ENCODE measurements at places on chromosomes 2 and 18.

DNA sequence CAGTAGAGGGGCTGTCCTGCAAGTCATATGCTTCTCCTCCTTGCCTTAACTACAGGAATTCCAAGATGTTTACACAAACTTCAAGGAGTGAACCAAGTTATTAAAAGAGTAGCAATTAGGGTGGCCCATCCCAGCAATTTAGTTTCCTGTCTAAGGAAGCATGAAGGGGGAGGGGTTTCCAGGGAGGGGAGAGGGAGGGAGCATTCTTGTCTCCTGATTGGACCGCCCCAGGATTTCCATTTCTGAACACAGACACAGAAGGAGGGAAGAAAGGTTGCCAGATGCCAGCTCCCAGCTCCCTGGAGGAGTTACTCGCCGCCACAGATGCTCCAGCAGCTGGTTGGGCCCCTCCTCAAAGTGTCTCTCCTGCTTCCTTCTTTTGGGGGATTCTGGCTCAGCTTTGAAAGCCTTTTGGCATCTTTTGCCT is 107.6 kb downstream of the TRIB2 start:
- DNase-seq = no peak

DNA sequence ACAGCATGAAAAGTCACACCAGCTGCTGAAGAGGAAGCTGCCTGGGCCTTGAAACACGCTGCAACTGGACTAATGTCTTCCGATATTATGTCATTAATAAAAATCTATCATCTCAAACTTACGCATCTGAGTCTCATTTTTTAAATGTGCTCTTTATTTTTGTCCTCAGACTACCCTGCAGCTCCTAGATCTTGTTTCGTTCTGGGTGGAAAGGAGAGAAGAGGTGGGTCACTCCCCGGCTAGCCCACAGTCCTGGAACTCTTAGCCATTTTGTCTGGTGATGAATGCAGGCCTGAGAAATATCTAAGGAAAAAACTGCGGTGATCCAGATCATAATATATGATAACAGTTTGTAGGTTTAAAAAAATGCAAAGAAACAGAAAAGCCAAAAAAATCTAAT is 73.3 kb downstream of the TXNL1 start:
- no peak for DNase-seq

DNA sequence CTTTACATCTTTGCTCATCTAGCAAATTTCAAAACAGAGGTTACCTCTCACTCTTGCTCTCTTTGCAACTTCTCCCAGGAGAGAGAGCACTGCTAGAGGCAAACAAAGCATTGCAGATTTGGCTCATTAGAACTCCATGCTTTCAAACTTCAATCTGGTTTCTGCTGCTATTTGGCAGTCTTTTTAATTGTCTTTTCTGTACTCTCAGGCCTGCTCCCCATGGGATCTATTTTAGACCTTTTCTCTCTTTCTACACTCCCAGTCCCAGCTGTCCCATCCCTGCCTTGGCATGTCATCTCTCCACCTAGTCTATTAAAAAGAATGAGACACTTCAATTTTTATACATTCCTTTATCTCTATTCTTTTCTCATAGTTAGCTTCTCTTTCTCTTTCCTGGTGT is 15.2 kb downstream of the KCNJ3 start:
- no peak for DNase-seq

GRCh38 chr18:74734013-74734444 is 136.4 kb downstream of the ZNF407 start:
- no peak for DNase-seq

GRCh38 chr2:128835342-128835855 is 516.7 kb upstream of the HS6ST1 start:
- no peak for DNase-seq

- DNase-seq = no peak
Measured at GRCh38 chr2:75200140-75201096, 1.1 kb upstream of the TACR1 start.

DNA sequence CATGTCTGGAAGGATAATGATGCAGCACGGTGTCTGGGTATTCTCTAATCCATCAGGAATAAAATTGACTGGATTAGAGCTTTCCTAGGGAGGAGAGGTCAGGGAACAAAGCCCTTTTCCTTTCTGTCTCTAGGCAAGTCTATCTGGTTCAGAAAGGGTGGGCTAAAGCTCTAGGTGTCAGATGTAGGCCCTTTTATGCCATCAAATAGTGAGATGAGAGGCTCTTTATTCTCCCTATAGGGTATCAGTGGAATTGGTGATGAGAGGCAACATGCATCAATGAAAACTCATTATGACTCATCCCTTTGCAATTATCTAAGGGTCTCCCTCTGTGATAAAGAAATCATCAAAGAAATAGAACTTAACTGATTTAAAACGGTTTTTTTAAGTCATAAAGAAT is 328.0 kb upstream of the CRIM1 start:
- DNase-seq = no peak

- DNase-seq = no peak
Measured at GRCh38 chr2:6771634-6772611, 93.8 kb downstream of the CMPK2 start.

- no peak for DNase-seq
Measured at GRCh38 chr2:47778698-47779425, 4.1 kb upstream of the MSH6 start.

GRCh38 chr2:232349946-232350635 is 28.5 kb upstream of the ALPP start:
- no peak for DNase-seq

GRCh38 chr2:71833272-71833671 is 314.4 kb downstream of the CYP26B1 start:
- DNase-seq = no peak

DNA sequence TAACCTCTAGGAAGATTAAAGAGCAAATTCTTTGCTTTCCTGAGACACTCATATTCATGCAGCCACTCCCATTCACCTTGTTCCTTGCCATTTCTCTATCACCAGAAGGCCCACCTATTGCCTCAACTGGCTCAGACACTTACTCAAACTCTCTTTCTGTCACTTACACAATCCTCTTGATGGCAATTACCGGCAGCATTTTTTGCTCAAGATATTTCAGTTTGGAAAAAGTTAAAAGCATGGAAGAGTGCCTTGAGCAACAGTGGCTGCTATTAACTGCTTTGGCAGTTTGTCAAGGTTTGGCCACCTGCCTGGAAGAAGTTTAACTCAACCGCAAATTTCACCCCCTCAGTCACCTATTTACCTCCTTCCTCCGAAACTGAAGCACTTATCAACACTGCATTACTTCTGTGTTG is 1104.0 kb upstream of the PIK3C3 start:
- DNase-seq = no peak

- no peak for DNase-seq
Measured at GRCh38 chr2:223008956-223009355, 43.0 kb upstream of the KCNE4 start.

- no peak for DNase-seq
Measured at GRCh38 chr2:207762146-207762545, 7.6 kb downstream of the FZD5 start.

GRCh38 chr2:112760149-112760548 is 4.3 kb downstream of the CKAP2L start:
- DNase-seq = no peak

DNA sequence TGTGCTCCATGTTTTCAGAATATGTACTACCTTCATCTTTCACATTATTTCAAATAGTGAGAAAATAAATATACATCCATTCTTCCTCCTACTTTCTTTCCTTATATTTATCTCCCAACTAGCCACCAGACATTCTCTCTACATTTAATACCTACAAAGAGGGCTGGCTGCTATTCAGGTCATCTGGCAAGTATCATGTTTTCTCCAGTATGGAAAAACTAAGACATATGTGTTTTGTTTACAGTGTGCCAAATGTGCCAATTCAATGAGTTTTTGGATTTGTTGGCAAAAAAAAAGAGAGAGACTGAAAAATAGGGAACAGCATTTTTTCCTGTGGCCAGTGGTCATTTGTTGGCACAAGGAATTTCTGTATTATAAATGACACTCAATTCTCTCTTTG is 1207.3 kb downstream of the DPP10 start:
- no peak for DNase-seq

- no peak for DNase-seq
Measured at GRCh38 chr18:79624356-79625170, 55.0 kb upstream of the CTDP1 start.

DNA sequence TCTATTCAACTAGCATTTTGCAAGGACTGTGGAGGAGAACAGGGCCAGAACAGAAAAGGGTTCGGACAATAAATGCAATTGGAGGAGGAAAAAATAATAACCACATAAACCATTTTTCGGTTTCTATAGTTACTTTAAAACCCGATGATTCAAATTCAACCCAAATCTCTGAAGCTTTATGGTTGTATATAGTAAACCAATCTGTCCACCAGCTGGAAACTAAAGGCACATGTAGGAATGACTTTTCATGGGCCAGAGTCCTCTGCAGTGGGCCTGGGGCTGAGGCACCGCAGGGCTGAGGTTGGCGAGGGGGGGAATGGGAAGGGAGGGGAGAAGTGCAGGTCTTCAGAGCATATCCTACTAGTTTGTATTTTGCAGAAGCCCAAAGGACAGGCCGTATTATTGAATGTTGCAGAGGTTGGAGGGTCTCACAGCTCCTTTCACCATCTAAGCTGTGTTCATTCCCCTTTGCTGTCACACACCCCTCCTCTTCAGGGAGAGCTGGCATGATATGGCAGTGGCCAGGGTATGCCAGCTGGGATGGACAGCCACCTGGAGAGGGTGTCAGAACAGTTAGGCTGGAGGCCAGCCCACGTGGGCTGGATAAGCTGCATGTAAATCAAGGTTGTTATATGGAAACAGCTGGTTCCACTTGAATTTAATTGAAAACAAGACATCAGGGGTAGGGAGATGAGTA is 267.1 kb downstream of the PRKCE start:
- DNase-seq = no peak

DNA sequence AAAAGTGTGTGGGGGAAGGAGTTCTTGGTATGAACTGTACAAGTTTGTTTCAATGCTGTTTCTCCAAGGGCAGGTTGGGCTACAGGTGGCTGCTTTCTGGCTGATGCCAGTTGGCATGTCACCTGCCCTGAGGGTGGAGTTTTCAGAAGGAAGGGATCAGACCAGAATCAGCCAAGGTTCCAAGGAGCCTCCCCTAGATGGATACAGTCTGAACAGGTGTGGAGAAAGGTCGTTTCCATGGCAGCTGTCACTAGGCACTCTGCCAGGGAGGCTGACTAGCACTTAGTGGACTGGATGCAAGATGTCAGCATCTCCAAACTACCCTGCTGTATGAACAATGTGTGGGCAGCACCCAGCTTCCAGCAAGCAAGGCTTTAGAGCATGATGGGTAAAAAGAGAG is 444.4 kb upstream of the HNRNPA3 start:
- DNase-seq = no peak

- DNase-seq = no peak
Measured at GRCh38 chr2:172038604-172039003, 38.9 kb downstream of the METAP1D start.

GRCh38 chr2:230179907-230180306 is 39.9 kb downstream of the SP110 start:
- no peak for DNase-seq

DNA sequence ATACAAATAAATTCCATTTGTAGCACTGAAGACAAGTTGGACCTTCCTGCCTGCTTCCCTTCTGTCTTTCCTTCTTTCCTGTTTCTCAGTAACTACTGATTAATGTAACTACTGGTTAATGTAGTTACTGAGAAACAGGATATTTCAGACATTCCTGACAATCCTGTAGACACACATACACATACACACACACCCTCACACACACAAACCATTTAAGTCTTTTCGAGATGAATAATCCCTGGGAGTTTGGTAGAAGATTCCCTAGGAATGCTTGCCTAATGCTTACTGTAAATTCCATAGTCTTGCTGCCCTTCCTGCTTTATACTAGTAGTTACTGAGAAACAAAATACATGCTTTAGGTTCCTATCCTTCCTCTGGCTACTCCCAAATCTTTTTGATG is 83.9 kb downstream of the PIK3C3 start:
- DNase-seq = no peak

DNA sequence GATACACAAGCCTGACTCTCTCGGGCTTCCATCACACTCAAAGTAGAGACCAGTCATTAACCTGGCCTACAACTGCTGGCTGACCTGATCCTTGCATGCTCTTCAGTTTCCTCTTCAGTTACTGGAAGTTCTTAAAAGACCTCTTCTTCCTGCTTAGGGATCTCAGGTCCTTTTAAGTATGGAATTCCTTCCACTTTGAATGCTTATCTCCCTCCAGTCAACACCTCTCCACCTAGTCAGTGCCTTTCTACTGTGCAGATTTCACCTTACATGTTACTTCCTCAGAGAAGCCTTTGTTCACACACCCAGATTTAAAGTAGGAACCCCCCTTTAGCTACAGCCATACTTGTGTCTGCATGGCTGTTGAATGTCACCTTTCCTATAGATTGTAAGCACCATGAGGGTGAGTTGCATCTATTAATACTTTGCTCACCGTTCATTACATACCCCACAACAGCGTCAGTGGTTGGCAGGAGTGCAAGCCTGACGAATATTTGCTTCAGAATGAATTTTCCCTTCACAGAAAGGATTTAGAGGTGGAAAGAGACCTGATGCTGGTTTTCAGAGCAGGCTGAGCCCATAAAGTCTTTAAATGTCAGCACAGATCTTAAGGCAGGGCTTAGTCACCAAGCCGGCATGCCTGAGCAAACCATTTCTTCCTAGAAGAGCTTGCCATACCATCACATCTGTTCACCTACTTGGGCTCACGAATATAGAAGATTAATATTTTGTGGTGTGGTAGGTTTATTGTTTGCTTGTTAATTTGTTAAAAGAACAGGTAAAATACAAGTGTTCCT is 90.1 kb downstream of the ACVR1 start:
- DNase-seq = no peak

- DNase-seq = no peak
Measured at GRCh38 chr2:174802459-174802858, 38.2 kb upstream of the CHRNA1 start.

DNA sequence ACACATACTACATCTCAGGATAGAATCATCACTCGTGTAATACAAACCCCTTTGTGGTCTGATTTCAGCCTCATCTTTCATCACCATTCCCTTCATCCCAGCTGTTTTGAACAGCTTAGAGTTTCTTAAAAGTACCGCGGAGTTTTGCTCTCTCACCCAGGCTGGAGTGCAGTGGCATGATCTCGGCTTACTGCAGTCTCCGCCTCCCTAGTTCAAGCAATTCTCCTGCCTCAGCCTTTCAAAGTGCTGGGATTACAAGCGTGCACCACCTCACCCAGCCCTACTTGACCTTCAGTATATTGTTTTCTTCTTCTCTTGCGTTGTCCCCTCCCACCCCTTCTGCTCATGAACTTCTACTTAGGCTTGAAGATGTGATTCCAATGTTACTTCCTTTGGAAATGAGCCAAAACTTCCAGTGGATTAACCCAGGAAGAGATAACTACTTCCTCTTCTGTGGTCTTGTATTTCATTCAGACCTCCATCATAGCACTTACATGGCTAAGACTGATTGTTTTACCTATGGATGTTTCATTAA is 15.8 kb downstream of the ERLEC1 start:
- DNase-seq = no peak

DNA sequence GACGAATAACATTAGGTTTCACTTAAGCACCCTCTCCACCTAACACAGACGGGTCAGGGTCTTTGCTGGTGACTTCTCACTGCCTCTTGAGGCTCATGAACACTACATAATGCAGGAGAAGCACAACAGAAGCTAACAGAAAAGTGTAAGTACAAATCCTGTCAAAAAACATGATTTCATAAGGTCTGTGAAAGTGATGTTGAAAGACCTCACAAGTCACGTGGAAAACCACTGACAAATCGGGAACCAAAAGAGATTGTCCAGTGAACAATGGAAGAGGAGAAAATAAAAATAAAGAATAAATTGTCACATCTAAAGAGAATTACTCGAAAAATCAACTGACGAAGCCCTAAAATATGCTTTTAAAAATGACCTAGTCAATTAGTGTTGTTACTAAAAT is 14.0 kb downstream of the PSD4 start:
- no peak for DNase-seq

- no peak for DNase-seq
Measured at GRCh38 chr2:34179511-34179910, 580.4 kb upstream of the FAM98A start.

Measured in stimulated activated naive B cell treated with anti-CD40 and anti-IgM and Interleukin-4, amounts not matched to agents 10 μg/mL and 1 μg/mL and 100 μg/mL, for 72 hours (primary cell).